ENCODE measurements at places on chromosomes 3 and 15.

- no peak for DNase-seq
Observed at GRCh38 chr15:29018120-29018805, 132.5 kb downstream of the APBA2 start.

DNA sequence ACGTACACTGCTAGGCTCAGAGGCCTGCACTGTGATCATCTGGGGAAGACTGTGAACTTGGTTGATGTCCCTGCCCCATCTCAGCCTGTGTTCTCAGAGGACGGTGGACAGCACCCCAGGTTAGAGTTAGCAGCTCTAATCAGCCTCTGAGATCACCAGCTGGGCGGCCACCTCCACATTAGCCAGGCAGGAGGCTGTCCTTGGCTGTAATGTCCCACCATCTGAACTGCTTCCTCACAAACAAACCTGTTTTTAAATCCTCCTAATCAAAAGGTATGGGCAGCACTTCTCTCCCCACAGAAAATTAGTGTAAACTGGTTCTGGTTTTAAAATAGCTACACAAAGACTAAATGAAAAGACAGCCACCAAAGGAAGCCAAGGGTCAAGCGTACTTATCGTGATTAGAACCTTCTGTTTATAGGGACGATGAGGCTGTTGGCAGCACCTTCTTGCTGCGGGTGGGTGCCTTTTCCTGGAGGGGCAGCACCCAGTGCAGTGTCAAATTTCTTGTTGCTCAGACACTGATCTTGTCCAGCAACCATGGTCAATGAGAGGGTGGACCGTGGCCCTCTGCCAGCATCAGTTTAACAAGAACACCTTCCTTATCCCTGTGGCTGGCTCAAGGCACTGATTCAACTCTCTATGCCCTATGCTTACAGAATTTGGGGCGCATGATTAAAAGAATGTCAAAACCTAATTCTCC, 24.6 kb downstream of the ACSBG1 start:
- DNase-seq = no peak

DNA sequence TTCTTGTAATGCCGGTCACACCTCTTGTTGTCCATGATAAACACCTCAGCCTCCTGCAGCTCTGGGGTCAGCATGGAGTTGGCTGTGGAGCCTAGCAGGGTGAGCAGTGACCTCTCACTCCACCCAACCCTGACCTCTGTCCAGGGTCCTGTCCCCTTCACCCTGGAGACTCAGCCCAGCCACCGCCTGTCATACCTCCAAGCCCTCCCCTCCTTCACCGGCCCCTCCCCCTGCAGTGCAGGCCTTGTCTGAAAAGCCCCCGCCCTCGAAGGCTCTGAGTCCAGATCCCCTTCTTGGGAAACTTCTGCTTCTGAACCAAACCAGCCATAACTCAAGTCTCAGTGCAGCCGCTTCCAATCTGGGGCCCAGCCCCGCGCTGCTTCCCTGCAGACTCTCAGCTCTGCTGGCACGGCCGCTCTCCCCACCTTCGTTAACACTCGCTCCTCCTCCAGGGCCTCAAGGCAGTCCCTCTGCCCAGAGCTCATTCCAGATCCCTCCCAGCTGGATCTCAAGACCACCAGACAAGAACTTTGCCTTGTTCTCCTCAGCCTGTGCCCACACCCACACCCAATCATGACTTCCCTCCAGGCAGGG, 25.4 kb upstream of the PRSS50 start:
- peak; percentile 14 for DNase-seq

- DNase-seq = no peak
Observed at GRCh38 chr15:41502795-41503668, 9.4 kb downstream of the ITPKA start.

DNA sequence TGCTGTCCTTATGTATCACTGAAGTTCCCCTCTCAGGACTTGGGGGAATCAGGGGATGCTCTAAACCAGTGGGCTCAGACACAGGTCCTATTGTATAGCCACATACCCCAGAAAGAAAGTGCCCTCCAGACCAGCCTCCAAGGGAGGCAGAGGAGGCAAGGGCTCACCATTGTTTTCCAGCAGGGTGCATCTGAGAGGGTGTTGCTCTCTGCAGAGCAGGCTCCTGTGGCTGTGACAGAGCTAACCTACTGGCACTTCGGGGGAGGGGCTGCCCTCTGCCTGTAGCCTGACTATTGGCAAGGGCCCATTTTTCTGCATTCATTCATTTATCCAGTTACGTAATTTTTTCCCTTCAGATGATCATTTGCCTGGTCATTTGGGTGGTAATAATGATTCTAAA, 39.9 kb downstream of the EEFSEC start:
- no peak for DNase-seq

GRCh38 chr3:23547905-23548650, 257.7 kb upstream of the UBE2E1 start:
- no peak for DNase-seq

- DNase-seq = no peak
Observed at GRCh38 chr3:10848261-10848660, 32.2 kb downstream of the SLC6A11 start.

DNA sequence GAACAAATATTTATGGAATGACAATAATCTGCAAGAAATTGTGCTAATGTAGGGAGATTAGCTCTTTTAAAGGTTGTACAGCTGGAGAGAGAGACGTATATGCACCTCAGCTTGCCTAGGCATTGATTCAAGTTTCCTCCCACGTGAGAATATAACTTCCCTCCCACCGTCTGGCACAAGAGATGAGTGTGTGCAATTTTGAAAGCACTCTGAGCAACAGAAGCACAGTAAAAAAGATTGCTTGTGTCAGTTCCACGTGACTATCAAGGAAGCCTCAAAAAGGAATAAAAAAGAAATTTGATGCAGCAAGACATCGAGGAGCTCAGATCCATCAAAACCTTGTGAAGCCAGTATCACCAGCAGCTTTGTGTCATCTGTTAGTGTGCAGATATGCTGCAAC, 435.3 kb downstream of the TUSC7 start:
- peak; percentile 38 for DNase-seq

- peak; percentile 11 for DNase-seq
Observed at GRCh38 chr3:173396191-173397041, 1.1 kb upstream of the NLGN1 start.

GRCh38 chr15:35671981-35672380, 126.0 kb upstream of the DPH6 start:
- no peak for DNase-seq

- DNase-seq = no peak
Observed at GRCh38 chr3:52088445-52089367, 32.3 kb upstream of the DUSP7 start.

DNA sequence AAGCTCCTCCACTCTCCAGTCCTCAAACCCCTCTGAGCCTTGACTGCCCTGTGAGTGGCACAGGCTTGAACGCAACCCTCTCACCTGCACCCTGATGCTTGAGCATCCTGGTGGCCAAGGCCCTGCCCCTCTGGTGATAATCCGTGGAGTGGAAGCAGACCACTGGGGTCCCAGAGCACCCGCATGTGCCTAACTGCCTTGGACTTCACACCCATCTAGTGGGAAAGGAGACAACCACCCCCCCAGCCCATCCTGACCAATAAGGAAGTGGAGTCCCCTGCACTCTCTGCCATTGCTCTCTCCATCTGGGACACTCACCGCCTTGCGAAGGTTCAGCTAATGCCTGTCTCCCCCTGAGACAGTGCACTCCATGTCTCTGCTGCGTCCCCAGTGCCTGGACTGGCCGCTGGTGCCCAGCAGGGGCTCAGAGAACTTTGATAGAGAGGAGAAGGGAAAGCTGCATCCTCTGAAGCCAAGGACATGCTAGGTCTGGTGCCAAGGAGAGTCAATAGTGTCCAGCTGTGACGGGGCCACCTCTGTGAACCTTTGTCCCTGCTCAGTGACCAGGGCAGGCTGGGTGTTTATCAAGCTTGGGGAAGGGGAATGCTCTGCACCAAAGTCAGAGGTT, 3.4 kb downstream of the KLF15 start:
- DNase-seq = no peak

DNA sequence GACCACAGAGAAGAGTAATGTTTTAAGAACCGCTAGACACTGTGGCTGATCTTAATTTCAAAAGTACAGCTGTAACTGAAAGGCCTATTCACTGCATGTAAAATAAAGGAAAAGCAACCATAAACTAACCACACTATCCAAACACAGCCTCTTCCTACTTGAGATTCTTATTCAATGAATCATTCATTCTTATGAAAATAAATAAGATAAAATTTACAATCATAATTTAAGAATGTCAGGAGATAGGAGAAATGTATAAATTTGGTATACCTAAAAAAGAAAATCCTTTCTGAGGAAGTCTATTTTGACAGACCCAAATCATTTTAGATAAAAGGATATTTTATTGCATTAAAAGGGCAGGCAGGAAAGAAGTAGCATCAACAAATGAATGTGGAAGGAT, 533.5 kb upstream of the ZNF385D start:
- DNase-seq = no peak

- DNase-seq = no peak
Observed at GRCh38 chr3:172918568-172919296, 168.2 kb downstream of the ECT2 start.

DNA sequence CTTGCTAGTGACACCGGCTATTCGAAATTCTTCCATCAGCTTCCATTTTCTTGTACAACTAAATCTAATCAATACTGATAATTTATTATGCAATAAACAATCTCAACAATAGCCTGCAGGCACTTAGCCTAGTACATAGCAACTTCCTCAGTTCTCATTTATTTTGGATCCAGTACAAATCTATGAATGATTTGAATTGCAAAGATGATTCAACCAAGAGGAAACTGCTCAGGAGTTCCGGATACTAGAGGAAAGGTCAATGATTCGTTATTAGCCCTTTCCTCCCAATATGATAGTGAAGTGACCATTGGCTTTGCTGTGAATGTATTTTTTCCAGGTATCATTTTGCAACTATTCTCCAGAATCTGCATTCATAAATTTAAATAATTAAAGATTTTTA, 827.0 kb downstream of the CADM2 start:
- no peak for DNase-seq

- DNase-seq = no peak
Observed at GRCh38 chr3:115293321-115293720, 146.2 kb upstream of the ZBTB20 start.

All from muscle of back (tissue), 13 donors.